ENCODE measurements at places on chromosomes 5 and 9.

GRCh38 chr5:139481580-139482049 lies 943 bp downstream of the STING1 start:
- DNase-seq, result no peak

GRCh38 chr5:133741818-133742355 lies 129.5 kb upstream of the FSTL4 start:
- no peak for DNase-seq

- DNase-seq, result no peak
Observed at GRCh38 chr9:100938507-100938906, 90.0 kb upstream of the PLPPR1 start.

DNA sequence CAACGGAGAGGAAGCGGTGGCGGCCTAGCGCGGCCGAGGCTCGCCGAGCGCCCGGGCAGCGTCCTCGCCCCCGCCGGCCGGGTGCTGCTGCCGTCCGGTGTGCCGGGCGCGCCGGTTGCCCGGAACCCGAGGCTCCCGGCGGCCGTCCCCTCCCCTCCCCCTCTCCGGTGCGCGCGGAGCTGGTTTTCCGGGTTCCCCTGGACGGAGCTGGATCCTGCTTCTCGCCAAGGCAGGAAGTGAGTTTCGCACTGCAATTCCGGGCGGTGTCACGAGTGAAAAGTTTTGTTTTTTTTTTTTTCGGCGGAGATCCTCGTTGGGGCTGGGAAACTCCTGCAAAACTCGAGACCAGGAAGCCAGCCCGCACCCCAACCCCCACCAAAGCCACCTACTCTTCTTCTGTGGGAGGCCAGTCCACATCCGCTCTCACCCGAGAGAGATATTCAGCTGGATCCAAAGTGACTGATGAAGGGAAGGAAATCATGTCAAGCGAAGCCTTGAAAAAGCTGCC lies at the start of gene ERBIN:
Gene ERBIN (plus strand): TSS at position 300 of the 508 bp plus-strand sequence. CDS start 66,144 bp downstream, outside the sequence.
- peak; percentile 80 for DNase-seq

- no peak for DNase-seq
Observed at GRCh38 chr9:137161558-137162486, 8.0 kb downstream of the LRRC26 start.

Measured in NCI-H226 (cell line).